ENCODE measurements at places on chromosomes 4 and X.

DNA sequence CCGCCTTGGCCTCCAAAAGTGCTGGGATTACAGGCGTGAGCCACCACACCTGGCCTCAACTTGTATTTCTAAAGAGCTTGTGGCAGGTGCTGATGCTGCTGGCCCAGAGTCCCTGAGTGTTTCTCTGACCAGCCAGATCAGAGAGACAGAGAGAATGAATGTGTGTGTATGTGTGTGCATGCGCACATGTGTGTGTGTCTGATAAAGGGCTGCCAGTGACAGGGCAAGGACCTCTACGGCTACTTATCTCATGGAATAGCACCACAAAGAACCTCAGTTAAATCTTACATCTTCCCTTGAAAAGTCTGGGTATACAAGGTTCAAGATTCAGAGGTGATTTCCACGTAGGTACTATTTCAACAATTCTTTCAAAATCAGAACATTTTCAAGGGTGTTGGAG lies 86.0 kb downstream of the SCD5 start:
- DNase-seq = no peak

- no peak for DNase-seq
Observed at GRCh38 chr4:146330392-146330791, 116.1 kb downstream of the REELD1 start.

GRCh38 chr4:109978704-109979454 lies 66.2 kb downstream of the EGF start:
- DNase-seq = no peak

DNA sequence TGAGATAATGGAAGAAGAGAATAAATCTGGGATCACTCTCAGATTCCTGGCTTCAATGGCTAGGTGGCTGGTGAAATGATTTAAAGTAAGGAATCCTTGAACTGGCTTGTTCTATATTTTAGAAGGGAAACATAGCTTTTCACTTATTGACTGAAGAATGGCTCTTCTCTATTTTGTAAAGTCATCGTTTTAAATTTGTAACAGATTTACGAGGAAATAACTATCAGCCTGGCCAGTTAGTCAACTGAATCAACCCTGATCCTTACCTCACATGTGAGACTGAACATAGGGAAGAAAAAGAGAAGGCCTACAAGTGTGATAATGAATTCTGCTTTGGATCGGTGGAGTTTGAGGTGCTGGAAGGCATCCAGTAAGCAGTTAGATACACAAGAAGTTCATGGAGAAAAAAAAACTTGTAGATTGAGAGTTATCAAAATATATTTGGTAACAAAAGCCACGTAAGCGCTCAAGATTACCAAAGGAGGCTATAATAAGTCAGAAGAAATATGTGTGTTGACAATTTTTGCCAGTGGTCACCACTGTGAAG lies 12.0 kb downstream of the AREG start:
- DNase-seq = no peak

GRCh38 chr4:57080781-57081650 lies 29.2 kb downstream of the IGFBP7 start:
- no peak for DNase-seq

DNA sequence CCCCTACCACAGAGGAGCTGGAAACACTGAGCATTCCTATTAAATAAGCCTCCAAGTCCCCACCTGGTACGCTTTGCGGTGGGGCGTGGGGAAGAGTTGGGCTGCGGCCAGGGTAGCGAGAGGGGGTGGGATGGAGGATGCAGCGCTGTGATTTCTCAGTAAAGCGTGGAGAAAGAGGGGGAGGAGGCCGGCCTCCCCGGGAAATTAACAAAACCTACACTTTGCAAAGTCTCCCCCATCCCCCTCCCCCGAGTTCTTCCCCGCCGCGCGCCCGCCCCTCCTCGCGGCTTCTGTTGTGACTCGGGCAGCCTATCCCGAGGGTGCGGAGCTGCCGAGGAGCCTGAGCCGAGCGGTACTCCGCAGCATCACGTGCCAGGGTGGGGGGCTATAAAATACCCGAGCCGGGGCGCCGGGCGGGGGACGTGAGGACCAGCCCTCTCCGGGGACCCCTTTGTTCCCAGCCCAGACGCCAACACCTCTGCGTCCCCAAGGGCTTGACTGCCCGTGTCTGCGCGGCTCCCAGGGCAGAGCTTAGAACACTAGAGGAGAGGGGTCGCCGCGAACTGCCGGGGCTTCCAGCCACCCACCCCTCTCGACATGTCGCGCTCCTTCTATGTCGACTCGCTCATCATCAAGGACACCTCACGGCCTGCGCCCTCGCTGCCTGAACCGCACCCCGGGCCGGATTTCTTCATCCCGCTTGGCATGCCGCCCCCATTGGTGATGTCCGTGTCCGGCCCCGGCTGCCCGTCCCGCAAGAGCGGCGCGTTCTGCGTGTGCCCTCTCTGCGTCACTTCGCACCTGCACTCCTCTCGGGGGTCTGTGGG lies at the start of gene GSX2:
Gene GSX2, plus strand, starts transcription at position 416 of the 827 bp plus-strand sequence. Its CDS starts 182 bp downstream, at position 598.
- DNase-seq = no peak

DNA sequence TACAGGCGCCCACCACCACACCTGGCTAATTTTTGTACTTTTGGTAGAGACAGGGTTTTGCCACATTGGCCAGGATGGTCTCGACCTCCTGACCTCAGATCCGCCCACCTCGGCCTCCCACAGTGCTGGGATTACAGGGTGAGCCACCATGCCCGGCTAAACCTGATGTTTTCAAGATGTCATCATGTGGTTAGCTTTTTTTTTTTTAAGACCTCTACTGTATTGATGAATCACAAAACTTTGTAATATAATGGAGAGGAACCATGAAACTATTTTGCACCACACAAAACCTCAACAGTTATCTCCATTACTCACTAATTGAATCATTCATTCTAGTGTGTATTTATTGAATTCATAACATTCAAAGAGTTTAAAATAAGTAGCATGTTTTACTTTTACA lies 94.7 kb upstream of the NEIL3 start:
- no peak for DNase-seq

DNA sequence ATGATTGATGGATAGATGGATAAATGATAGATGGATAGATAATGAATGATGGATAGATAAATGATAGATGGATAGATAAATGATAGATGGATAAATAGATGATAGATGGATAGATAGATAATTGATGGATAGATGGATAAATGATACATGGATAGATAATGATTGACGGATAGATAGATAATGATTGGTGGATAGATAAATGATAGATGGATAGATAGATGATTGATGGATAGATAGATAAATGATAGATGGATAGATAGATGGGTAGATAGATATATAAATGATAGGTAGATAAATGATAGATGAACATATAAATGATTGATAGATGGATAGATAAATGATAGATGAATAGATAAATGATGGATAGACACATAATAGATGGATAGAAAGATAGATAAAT lies 49.5 kb upstream of the SHOX start:
- DNase-seq = no peak

GRCh38 chr4:26323821-26324220 lies 3.0 kb downstream of the RBPJ start:
- no peak for DNase-seq

GRCh38 chr4:89270792-89271191 lies 36.8 kb downstream of the GPRIN3 start:
- no peak for DNase-seq

DNA sequence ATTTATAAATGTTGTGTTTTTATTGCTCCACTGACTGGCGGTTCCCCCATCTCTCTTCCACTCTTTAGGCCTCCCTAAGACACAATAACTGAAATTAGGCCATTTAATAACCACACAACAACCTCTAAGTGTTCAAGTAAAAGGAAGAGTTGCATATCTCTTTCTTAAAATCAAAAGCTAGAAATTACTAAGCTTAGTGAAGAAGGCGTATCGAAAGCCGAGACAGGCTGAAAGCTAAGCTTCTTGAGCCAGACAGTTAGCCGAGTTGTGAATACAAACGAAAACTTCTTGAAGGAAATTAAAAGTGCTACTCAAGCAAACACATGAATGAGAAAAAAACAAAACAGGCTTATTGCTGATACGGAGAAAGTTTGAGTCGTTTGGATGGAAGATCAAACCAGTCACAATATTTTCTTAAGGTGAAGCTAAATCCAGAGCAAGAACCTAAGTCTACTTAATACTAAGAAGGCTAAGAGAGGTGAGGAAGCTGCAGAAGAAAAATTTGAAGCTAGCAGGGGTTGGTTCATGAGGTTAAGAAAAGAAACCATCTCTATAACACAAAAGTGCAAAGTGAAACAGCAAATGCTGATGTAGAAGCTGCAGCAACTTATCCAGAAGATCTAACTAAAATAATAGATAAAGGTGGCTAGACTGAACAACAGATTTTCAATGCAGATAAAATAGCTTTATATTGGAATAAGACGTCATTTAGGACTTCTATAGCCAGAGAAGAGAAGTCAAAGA lies 194.0 kb upstream of the TTC29 start:
- no peak for DNase-seq

GRCh38 chrX:110966839-110967238 lies 129.2 kb upstream of the PAK3 start:
- DNase-seq = no peak

DNA sequence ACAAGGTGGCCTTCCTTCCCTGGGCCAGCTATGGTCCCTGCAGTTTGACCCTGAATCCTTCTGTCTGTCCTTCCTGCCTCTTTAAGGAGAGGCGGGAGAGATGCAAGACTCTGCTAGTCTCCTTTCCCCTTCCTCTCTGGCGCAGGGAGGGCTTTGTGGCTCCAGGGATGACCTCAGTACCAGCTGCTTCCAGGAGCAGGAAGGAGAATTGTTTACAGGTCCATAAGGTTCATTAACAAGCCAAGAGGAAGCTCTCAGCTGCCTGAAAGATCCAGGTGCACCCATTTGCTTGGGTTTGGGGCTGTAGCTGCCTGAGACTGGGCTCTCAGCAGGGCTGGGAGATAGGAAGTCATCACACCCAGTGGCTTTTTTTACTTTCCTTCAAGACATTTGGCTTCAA lies 4.0 kb upstream of the FATE1 start:
- no peak for DNase-seq

DNA sequence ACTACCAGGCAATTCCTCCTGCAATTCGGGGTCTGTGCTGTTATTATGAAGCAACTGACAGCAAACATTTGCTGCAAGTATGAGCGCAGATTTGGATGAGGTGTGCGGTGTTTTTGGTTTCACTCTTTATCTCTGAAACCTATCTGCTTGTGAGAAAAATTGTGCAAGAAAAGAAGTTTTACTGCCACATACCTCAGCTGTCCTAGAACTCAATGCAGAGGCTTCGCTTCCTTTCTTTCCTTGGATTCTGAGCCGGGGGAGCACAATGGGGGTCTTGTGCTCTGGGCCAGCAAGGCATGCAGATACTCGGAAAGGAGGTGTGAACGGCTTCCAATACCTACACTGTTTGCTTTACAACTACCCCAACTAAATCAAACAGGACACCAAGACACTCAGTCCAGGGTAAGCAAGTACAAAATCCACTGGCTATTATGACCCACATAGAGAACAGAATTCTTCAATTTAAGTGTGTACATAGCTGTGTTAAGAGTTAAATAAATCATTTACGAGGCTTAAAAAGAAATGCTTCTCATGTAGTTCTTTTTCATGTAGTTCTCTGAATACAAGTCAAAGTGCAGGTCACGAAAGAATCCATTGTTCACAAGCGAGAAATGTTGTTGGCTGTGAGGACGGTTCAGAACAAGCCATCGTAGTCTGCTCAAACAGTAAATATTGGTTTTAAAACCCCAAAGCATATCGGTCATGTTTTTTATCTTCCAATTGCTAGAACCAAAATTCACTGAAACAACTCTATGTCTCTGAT lies 1.1 kb downstream of the SORBS2 start:
- no peak for DNase-seq

DNA sequence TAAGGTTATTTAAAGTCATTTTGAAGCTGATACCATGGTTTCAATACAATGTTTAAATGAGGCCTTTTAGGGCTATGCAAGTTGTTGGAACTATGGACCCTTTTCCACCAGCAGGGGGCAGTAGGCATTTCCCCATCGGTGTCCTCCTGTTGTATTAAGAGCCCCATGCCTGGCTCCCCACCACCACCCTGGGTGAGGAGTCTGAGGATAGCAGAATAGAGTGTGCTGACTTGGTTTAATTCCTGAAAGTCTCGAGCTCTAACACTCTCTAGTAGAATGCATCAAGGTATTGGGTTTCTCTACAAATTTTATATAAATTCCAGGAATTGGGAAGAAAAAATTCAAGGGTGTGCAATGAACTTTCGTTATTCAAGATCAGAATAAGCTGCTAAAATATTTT lies 234.8 kb upstream of the JADE1 start:
- no peak for DNase-seq

DNA sequence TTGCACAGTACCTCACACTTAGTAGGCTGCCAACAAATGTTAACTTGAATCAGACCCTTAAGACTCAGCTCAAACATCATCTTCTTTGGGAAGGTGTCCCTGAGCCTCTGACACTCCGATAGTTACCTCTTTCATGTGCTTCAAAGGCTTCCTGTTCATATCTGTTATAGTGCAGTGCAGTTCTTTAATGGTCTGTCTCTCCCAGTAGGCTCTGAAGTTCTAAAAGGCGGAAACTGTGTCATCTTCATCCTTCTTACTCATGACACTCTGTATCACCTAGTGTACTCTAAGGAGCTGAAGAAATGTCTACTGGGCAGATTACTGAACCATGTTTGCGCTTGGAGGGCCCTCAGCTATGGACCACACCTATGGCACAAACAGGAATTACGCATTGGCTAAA lies 2.1 kb upstream of the DIAPH2 start:
- no peak for DNase-seq

GRCh38 chr4:90515191-90515590 lies 388.0 kb downstream of the CCSER1 start:
- DNase-seq = no peak

DNA sequence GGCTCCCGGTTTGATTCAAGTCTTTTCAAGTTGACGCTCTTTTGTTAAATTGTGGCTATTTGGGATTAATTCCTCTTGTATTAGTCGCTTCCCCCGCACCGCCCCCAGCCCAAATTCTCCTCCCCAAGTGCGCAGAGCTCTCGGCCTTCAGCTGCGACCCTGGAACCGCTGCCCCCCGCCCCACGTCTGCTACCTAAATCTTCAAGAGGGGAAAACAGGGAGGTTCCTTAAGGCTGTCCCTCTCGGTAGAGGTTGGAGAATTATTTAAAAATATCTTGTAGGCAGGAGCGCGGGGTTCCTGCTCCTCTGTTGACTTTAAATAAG lies 860 bp upstream of the RPS6KA3 start:
- DNase-seq = no peak

GRCh38 chrX:15848576-15848975 lies 6.0 kb downstream of the AP1S2 start:
- DNase-seq = no peak

Measured in NCI-H524 treated with DMSO at 0.1 percent for 48 hours (cell line).